ENCODE measurements at places on chromosomes 7 and 10.
A peak's percentile ranks its signal among the peaks of the same experiment; 100 is the strongest.

DNA sequence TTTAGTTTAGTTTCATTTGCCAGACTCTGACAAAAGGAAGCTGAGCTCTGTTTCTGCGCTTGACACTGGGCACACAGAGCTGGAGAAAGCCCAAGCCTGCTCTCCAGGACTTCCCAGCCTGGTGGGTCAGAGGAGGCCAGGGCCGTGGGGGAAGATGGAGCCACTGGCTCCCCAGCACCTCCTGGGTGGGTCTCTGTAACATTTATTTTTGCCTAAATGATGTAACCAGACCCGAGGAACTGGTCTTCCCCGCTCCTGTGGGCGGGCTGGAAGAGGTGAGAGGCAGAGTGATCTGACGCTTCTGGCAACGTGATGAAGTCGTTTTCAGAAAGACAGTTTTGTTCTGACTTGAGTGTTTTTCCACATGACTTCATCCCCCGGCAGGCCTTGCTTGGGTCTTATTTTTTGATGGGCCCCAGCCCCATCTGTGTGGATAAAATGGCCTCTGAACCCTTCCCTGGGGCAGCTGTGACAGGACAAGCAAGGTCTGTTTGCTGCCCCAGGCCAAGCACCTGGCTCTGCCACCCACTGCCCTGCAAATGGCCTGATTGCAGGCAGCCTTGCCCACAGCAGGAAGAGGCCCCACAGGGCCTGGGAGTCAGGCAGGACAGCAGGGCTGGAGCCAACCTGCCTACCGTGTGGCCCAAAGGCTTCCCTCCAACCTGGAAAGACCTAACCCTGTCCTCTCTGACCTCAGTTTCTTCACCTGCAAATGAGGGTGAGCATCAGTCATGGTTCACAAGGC, 304.9 kb upstream of the ZMIZ1 start:
- peak; percentile 63 for DNase-seq

DNA sequence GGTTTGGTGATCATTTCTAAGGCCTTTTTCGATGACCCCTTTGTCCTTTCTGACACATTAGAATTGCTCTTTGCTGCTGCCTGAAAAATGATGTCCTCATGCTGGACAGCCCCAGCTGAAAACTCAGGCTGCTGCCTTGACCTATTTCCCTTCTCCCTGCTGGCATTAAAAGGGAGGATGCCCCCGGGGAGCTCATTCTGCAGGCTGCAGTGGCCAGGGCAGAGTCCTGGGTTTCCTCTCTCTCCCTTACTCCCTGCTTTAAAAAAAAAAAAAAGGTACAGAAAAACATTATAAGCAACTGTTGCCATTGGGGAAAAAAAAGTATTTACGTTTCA, 35.4 kb downstream of the LRRC4 start:
- no peak for DNase-seq

GRCh38 chr7:49112222-49112621, 187.9 kb downstream of the CDC14C start:
- DNase-seq = no peak

DNA sequence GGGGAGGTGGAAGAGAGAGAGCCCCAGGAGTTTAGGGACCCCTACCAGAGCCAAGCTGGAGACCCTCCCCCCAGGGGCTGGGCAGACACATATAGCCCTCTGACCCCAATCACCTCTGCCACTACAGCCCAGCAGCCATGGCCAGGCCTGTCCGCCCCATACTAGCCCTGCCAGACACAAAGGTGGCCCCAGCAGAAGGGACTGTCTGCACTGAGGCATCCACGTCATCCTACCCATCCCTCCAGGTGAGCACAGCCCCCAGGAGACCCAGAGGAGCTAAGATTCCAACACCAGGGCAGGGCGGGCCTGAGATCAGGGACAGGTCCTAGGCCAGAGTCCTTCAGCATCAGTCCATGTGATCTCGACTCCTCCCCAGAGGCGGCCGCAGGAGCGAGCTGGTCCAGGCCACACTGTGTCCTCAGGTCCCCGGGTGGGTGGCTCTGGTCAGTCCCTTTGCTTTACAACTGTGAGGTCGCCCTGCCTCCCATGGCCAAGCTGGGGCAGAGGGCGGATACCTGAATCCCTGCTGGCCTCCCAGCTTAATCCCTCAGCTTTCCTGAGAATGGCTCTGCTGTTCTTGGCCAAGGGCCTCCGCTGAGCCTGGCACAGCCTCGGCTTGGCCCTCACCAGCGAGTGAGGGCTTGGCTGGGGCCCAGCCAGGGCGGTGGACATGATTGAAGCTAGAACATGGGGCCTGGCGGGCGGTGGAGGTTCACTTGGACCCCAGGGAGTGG, 14.3 kb upstream of the ELN start:
- no peak for DNase-seq

DNA sequence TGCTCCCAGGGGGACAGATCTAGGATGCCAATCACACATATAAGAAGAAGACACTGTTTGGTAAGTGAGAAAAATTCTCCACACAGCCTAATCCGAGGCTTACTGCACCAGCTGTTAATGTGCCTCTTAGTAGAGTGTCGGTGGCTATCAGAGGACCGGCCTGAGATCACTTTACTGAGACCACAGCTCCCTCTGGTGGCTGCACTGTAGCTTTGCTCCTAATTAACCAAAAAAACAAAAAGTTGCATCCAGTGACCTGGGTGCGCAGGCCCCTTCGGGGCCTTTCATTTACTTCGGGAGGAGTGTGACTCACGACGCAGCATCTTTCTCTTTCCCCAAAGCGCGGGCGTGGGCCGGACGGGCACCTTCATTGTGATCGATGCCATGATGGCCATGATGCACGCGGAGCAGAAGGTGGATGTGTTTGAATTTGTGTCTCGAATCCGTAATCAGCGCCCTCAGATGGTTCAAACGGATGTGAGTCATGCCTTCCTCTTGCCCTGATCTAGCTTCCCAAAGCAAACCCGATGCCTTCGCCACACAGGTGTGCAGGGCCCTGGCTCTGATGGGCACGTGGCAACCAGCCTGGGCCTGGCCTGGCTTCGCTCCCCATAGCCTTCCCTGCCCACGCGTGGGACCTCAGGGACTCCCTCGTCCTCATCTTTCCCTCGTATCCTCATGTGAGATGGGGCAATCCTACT, 56.7 kb downstream of the MKI67 start:
- DNase-seq = peak; percentile 78

- DNase-seq = no peak
Measured at GRCh38 chr7:88442413-88442812, 135.7 kb upstream of the STEAP4 start.

GRCh38 chr10:30751678-30752331, 122.3 kb upstream of the LYZL2 start:
- no peak for DNase-seq

- DNase-seq = peak; percentile 76
Measured at GRCh38 chr10:88110355-88110754, 246.9 kb downstream of the PTEN start.

DNA sequence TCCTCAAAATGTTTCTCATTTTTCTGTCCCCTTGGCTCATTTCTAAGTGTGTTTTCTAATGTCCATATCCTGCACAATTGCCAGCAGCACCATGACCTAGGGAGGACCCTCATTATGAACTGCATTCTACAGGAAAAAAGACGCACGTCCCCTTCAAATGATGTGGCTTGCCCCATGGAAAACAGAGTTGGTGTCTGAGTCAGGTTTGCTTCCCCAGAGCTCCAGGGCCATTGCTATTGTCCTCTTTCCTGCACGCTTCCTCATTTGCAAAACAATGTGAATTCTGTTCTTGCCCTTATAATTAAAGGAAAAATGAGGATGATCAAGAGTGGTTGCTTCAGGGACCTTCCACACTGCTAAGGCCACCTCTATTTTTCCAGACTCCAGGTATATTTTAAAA, 14.7 kb upstream of the ASB4 start:
- no peak for DNase-seq

Measured in inflammatory macrophage treated with lipopolysaccharide for 1 hour (primary cell).